ENCODE measurements at places on chromosomes 16 and 17.

- DNase-seq: no peak
Observed at GRCh38 chr16:2206780-2207433, 1.7 kb downstream of the MLST8 start.

- peak; percentile 69 for DNase-seq
Observed at GRCh38 chr16:56910654-56911539, 21.0 kb upstream of the HERPUD1 start.

GRCh38 chr17:17994271-17995069, 21.8 kb downstream of the DRC3 start:
- no peak for DNase-seq

- no peak for DNase-seq
Observed at GRCh38 chr17:80819422-80820164, 172.0 kb upstream of the CHMP6 start.

GRCh38 chr17:6231886-6232731, 161.9 kb downstream of the WSCD1 start:
- DNase-seq: peak; percentile 48

DNA sequence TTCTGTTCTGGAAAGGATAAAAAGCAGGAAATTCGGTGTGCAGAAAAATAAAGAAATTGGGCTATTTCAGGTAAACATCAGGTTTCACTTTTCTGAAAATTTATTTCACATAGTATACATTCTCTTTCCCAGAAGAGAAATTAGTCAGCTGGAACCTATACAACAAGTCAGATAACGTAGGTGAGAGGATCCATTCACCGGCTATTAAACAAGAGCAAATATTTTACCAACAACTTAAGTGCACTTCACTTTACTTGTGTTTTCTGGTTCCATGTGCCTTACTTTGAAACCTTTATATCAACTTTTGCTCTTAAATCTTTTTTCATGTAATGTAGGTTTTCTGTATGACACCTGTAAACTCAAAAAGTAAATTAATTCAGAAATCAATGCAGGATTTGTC, 839.7 kb downstream of the CDH11 start:
- DNase-seq: no peak

DNA sequence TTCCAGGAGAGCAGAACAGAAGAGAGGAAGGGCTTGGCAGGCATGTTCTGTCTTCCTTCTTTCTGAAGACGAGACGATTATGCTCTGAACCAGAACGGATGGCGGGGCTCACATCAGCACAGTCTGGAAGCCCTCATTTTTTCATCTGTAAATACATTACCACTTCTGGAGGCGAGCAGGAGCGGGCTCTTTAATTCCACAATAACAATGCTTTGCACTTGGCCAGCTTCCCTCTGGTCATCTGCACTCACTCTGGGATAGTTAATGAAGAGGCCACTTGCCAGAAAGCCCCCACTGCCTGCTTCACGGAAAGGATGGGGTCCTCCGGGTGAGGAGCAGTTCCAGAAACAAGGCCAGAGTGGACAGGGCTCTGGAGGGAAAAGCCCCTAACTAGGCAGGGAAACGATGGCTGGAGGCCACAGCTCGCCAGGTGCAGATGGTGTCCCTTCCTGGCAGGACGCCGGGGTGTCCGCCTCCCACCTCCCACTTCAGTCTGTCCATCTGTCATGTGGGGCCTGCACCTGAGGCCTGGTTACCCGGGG, 13.1 kb upstream of the BCAR1 start:
- no peak for DNase-seq

DNA sequence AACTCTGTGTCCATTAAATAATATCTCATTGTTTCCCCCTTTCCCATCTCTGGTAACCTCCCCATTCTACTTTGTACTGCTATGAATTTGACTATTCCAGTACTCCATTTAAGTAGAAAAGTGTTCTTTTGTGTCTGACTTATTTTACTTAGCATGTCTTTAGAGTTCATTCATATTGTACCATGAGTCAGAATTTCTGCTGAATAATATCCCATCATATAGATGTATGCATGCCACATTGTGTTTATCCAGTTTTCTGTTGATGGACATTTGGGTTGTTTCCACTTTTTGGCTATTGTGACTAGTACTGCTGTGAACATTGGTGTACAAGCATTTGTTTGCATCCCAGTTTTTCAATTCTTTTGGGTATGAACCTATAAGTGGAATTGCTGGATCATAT, 6.0 kb downstream of the PPM1D start:
- no peak for DNase-seq

GRCh38 chr17:70520447-70520846, 351.1 kb downstream of the KCNJ2 start:
- no peak for DNase-seq

DNA sequence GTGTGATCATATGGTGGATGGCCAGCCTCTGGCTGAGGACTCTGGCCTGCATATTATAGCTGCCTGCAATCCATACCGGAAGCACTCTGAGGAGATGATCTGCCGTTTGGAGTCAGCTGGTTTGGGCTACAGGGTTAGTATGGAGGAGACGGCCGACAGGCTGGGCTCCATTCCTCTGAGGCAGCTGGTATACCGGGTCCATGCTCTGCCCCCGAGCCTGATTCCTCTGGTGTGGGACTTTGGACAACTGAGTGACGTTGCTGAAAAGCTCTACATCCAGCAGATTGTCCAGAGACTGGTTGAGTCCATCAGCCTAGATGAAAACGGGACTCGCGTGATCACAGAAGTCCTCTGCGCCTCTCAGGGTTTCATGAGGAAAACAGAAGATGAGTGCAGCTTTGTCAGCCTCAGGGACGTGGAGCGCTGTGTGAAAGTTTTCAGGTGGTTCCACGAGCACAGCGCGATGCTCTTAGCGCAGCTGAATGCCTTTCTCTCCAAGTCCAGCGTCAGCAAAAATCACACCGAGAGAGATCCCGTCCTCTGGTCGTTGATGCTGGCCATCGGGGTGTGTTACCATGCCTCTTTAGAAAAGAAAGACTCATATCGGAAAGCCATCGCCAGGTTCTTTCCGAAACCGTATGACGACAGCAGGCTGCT, 69.0 kb upstream of the ENDOV start:
- no peak for DNase-seq

GRCh38 chr17:8964801-8965393, 610 bp downstream of the PIK3R5 start:
- DNase-seq: no peak

- DNase-seq: no peak
Observed at GRCh38 chr17:2594722-2595599, 1.5 kb downstream of the PAFAH1B1 start.

DNA sequence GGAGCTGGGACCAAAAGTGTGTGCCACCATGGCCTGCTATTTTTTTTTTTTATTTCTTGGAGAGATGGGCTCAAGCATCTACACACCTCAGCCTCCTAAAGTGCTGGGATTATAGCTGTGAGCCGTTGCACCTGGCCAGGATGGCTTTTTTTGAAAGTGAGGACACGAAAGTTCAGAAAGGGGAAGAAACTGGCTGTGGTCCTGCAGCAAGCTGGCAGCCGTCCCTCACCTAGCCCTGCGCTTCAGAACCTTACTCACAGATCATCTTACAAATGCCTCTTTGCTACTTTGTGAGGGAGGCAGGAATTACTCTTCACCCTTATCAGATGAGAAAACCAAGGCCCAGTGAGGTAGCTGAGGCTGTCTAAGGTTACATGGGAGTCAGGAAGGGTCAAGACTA, 4.5 kb upstream of the PPY start:
- DNase-seq: no peak

GRCh38 chr17:74082886-74083285, 120.6 kb upstream of the RPL38 start:
- DNase-seq: no peak

DNA sequence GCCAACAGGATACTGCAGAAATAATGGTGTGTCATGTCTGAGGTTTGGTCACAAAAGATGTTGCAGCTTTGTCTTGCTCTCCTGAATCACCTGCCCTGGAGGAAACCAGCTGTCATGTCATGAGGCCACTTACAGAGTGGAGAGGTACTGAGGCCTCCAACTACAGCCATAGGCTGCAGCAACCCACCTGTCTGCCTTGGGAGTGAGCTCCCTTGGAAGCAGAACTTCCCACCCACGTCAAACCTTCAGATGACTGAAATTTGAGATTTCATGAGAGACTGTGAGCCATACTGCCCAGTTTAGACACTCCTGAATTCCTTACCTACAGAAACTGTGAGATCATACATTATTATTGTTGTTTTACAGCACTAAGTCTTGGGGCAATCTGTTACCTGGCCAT, 475.9 kb downstream of the HS3ST3B1 start:
- peak; percentile 24 for DNase-seq
